ENCODE measurements at places on chromosomes 16 and 17.

DNA sequence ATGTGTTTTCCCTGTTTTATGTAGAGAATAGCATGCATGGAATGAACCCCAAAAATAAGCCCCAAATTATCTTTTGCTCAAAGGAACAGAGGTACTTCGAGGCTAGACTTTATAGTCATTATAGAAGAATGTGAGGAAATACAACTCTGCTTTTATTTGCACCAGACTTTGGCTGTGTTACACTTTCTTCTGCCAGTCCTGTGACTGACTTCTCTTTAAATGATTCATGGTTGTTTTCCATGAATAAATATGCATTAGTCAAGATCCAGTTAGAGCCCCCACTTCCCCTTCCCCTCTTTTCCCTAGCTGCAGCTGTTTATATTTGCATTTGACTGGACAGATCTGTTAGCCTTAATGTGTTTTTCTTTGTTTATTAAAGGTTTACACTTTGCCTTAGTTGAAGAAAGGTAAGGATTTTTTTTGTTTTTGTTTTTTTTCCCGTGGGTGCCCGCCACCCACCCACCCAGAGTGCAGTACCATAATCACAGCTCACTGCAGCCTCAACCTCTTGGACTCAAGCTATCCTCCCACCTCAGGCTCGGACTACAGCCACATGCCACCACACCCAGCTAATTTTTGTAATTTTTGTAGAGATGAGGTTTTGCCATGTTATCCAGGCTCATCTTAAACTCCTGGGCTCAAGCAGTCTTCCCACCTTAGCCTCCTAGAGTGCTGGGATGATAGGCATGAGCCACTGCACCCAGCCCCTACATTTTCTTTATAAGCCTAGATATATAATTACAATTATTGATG is 152.6 kb downstream of the CYB561 start:
- DNase-seq, result no peak

- no peak for DNase-seq
Observed at GRCh38 chr17:57512258-57512657, 232.8 kb downstream of the CCDC182 start.

DNA sequence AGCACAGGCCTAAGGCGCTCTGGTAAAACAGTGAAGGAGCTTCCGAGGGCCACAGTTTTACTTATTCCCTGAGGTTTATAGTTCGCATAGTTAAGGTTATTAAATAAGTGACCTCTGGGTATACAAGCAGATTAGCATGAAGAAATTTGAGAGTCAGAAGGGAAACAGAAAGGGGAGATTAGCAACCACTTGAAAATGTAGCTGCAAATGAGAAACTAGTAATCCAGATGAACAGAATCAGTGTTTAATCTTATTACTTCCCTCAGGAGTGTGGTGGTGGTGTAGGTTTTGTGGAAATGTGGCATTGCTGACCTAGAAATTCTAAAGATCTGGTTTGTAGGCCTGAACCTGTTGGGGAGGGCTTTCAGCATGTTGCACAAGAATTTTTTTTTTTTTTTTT is 130.4 kb downstream of the CCDC182 start:
- no peak for DNase-seq

DNA sequence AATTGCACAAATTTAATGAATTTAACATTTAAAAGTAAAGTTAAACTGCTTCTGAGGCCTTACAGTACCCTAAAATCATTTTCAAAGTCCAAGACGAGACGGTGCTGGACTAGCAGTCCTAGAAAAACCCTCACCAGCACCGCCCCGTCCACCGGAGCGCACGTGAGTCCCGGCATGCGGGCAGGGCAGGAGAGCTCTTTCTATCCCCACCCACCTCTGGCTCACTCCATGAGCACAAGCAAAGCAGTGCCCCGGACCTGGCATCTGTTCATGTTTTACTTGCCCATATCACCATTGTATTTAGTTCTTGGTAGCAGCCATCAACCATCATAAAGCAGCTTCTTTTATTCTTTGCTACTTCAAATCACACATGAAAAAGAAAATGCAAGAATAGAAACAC is 41.7 kb downstream of the ANKRD11 start:
- no peak for DNase-seq

DNA sequence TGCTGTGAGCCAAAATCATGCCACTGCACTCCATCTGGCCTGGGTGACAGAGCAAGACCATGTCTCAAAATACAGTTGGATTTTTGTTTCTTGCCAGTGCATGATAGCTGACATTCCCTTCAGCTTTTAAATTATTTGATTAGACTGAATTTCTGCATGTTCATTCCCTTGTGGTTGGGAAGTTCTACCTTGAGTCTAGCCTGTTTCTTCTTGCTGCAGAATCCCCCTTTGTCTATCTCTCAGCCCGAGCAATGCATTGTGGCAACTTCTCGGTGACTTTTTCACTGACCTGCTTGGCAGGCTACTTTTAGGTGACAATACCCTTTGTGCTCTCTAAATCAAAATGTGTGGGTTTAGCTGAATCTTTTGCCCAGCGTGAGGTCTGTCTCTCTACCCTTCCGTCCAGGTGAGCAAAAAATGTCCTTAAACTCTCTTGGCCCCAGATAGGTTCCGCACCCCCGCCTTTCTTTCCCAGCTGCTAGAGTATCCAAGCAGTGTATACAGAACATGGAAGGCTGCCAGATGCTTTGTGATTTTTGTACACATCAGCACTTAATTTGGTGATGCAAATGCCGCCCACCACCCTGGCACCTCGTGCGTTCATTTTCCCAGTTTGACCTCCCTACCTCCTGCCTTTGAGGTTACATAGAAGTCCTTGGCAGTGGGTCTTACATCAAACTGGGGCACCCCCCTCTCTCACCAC is 130.2 kb downstream of the ABCC6 start:
- DNase-seq, result no peak

DNA sequence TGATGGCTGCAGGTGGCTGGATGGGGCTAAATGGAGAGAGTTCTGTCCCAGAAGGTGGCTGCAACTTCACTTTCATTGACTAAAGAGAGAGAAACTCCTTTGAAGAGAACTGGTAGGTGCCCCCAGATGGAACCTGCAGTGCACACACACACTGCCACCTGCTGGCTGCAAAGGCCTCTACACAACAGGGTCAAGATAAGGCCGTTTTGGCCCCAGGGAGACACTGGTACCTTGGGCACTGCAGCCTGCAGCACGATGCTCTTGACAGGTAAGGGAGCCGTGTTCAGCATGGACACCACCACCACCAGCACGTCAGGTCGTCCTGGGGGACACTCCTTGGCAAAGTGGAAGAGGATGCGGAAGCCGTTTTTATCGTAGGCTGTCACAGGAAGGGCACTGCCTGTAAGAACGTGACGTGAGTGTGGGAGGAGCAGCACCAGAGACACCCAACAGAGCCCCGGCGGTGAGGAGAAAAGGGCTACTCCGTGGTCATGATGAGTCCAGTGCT is 22.7 kb downstream of the GGA3 start:
- no peak for DNase-seq

- DNase-seq, result no peak
Observed at GRCh38 chr16:50489182-50489581, 59.0 kb upstream of the NKD1 start.

- DNase-seq, result no peak
Observed at GRCh38 chr16:57590654-57591085, 37.8 kb upstream of the ADGRG1 start.

DNA sequence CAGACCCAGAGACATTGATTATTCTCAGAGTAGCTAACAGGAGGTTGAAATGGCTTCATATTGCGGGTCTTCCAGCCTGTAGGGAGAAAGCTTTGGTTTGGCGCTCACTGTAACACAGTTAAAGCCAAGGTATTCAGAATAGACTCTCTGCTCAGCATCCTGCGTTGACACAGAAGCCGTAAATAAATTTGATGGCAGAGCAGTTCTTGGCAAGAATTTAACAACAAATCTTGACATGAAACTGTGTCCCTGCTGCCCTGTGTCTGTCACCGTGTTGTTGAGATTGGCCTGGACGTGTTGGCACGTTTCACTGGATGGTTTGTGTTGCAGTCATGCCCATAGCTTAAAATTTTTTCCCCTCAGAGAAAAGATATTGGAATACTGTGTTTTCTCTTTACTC is 359.6 kb downstream of the SNX29 start:
- no peak for DNase-seq

- DNase-seq, result no peak
Observed at GRCh38 chr17:40290629-40291280, 3.1 kb downstream of the CDC6 start.

Data from activated CD4-positive, alpha-beta T cell treated with anti-CD3 and anti-CD28 coated beads for 24 hours (primary cell).